ENCODE measurements at places on chromosomes 7 and 10.

- DNase-seq = peak; percentile 82
- H3K4me1 ChIP-seq = peaks cover 15% of the 10 kb centered on the region
- H3K4me3 ChIP-seq = no peak overlapping the region
- no peaks in the 10 kb centered on the region for H3K27me3 ChIP-seq
These were observed 286.2 kb downstream of the KCNMA1 start for GRCh38 chr10:77351386-77351785.

DNA sequence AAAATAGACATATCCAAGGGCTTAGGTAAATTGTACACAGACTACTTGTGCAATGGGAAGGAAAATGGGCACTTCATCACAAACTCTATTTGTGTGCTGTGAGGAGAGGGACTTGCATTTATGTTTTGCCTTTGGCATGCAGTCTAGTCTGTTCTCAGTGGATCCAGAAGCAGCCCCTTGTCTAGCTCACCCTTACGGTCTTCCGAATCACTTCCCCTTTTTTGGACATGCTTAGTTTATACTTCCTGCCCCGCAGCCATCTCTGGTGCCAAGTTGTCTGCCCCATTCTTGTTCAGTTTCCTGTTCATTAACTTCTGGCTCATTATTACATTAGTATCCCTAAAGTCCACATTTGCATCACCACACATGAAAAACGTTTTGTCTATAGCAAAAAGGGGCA lies 161.6 kb downstream of the NRCAM start:
- H3K36me3 ChIP-seq = no peaks in the 10 kb centered on the region
- H3K27ac ChIP-seq = no peak overlapping the region
- DNase-seq = peak; percentile 18
- no peaks in the 10 kb centered on the region for H3K4me1 ChIP-seq
- H3K27me3 ChIP-seq = no peaks in the 10 kb centered on the region

GRCh38 chr7:79604841-79605240 lies 151.4 kb upstream of the MAGI2 start:
- H3K27ac ChIP-seq = no peak overlapping the region
- H3K4me3 ChIP-seq = no peak overlapping the region
- H3K36me3 ChIP-seq = no peaks in the 10 kb centered on the region
- no peaks in the 10 kb centered on the region for H3K27me3 ChIP-seq
- H3K4me1 ChIP-seq = no peaks in the 10 kb centered on the region
- no peak for DNase-seq

DNA sequence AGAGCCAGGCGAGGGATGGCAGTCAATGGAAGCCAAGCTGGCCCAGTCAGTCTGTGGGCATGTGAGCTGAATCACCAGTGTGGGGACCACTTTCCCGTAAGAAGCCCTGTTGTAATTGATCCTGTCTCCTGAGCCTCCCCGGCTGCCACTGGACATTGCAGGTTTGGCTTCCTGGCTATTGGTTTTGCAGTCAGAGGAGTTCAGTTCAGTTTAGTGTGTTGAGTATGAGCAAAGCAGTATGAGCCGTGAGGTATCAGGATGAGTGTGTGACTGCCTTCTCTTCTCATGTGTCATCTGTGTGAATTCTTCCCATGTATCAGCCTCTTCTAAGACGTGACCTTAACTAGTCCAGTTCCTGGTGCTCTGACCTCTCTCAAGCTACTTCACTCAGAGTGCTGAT lies 227.4 kb downstream of the PRKG1 start:
- H3K36me3 ChIP-seq = no peaks in the 10 kb centered on the region
- peak overlapping the region; percentile 37 for H3K27ac ChIP-seq
